Stimulated activated CD4-positive, alpha-beta T cell treated with anti-CD3 and anti-CD28 coated beads, Interleukin-4, amount 100 ng/mL, for 24 hours (primary cell): ENCODE measurements at places on chromosomes 7 and 10.

DNA sequence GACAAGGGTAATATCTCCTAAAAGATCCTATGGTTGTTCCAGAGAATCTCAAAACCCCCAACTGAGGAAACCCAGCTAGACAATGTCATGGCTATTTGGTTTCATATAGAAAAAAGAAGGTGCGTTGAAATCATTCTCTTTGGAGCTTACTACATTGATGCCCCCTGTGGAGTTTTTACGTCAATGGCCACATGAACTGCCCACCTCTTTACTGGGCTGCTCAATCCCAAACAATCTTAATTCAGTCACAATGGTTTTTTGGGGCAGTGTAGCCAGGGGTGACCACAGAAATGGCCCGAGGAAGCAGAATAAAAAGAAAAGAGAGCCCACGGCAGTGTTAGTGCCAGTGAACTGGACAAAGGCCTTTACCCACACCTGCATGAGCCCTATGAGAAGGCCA lies 7.8 kb downstream of the RBP4 start:
- no peak for DNase-seq

DNA sequence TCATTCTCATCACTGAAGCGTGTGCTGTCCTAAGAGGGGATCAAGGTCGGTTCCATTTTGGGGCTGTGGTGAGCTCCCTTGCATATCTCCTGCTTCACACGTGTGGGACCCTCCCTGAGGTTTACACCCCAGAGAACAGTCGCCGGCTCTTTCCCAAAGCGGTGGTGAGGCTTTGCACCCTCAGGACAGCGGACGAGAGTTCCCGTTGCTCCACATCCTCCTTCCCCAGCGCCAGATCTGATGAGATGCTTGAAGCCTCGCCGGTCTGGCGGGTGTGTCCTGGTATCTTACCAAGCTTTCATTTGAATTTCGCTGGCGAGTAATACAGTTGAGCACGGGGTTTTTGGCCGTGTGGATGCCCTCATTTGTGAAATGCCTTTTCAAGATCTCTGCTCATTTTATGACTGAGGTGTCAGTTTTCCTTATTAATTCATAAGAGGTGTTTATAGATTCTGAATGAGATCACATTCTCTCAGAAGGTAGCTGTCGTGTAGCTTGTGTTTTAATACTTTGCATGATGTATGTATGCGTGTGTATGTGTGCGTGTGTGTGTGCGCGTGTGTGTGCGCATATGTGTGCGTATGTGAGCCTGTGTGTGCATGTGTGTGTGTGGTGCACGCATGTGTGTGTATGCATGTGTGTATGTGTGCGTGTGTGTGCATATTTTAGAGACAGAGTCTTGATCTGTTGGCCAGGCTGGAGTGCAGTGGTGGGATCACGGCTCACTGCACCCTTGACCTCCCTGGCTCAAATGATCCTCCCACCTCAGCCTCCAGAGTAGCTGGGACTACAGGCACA lies 30.7 kb downstream of the ELFN1 start:
- no peak for DNase-seq

GRCh38 chr7:141928845-141929195 lies 12.6 kb downstream of the OR9A4 start:
- DNase-seq: no peak

GRCh38 chr7:155450558-155450969 lies 7.4 kb upstream of the EN2 start:
- DNase-seq: no peak

GRCh38 chr10:118442032-118442431 lies 99.9 kb upstream of the FAM204A start:
- DNase-seq: no peak

DNA sequence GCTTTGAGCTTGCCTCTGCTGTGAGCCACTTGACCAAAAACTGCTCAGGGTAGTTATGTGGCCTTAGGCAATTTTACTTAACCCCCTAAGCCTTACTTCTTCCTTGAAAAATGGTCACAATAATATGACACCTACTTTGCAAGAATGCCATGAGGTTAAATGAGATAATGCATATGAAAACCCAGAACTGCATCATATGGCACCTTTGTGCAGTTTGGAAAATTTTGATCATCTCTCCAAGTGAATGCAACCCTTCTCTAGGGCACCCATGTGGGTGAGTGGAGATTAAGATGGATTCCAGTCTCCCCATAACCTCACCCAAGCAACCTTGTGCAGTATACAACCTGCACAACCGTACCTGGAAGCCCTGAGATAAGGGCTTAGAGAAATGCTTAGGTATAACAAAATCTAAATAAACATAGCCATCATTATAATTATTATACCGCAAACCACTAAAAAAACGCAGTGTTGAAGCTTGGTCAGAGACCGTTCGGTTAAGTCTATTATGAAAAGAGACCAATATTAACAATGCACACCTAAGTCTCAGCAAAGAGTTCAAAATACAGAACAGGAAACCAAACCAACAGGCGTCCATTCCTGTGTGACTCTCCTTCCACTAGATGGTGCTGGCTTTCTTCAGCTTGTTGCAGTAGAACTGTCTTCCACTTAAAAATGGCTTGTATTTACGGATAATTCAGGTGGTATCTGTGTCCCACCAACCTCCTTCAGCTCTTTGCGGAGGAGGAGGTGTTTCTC lies 21.0 kb upstream of the ASB15 start:
- no peak for DNase-seq

- DNase-seq: no peak
Observed at GRCh38 chr10:79079054-79079397, 10.3 kb downstream of the ZMIZ1 start.

- DNase-seq: no peak
Observed at GRCh38 chr10:78544423-78545090, 510.9 kb downstream of the RPS24 start.

DNA sequence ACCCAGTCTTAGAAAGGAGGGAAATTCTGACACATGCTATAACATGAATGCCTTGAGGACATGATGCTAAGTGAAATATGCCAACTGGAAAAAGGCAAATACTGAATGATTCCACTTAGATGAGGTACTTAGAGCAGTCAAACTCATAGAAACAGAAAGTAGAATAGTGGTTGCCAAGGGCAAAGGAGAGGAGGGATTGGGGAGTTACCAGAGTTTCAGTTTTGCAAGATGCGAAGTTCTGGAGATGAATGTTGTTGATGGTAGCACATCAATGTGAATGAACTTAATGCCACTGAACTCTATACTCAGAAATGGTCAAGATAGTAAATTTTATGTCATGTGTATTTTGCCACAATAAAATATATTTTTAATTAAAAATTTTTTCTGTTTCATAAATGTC lies 38.9 kb downstream of the DRGX start:
- DNase-seq: no peak

GRCh38 chr10:132434405-132435005 lies 37.5 kb downstream of the PWWP2B start:
- DNase-seq: peak; percentile 71

- no peak for DNase-seq
Observed at GRCh38 chr10:116182426-116182825, 90.6 kb downstream of the GFRA1 start.

GRCh38 chr7:47143339-47143738 lies 438.6 kb downstream of the TNS3 start:
- no peak for DNase-seq

GRCh38 chr7:29970158-29970557 lies 19.4 kb downstream of the SCRN1 start:
- DNase-seq: no peak

GRCh38 chr10:126375299-126375698 lies 13.0 kb downstream of the ADAM12 start:
- DNase-seq: no peak

- no peak for DNase-seq
Observed at GRCh38 chr7:106069471-106070200, 42.5 kb downstream of the SYPL1 start.

GRCh38 chr7:130910949-130911944 lies 177.2 kb upstream of the KLF14 start:
- DNase-seq: peak; percentile 35

GRCh38 chr7:143345428-143345900 lies 17.0 kb downstream of the FAM131B start:
- peak; percentile 69 for DNase-seq

GRCh38 chr7:139887992-139888481 lies 59.0 kb downstream of the TBXAS1 start:
- DNase-seq: no peak
